ENCODE measurements at places on chromosomes 7 and 10. TPM values are rescaled to one million over a fixed set of nuclear protein-coding genes. Genes with fewer than 3 reads are reported as not detected.

GRCh38 chr7:66558201-66558641, 70.5 kb upstream of the KCTD7 start:
- DNase-seq: no peak

PLEKHS1 gene
- 0.29 TPM for polyA plus RNA-seq

ANLN gene
- 27.7 TPM for polyA plus RNA-seq

PDE1C gene
- polyA plus RNA-seq: 5.0 TPM

LRRC18 gene
- not detected for polyA plus RNA-seq

ITGB1 gene
- polyA plus RNA-seq: 477 TPM

- DNase-seq: no peak
These were observed 10.5 kb downstream of the IKZF1 start for GRCh38 chr7:50314836-50315592.

GRCh38 chr7:30310674-30311362, 26.4 kb downstream of the ZNRF2 start:
- no peak for DNase-seq

GRCh38 chr7:55493408-55493807, 78.9 kb downstream of the VOPP1 start:
- DNase-seq: no peak

GRCh38 chr7:19333706-19334105, 188.5 kb upstream of the FERD3L start:
- no peak for DNase-seq

DNA sequence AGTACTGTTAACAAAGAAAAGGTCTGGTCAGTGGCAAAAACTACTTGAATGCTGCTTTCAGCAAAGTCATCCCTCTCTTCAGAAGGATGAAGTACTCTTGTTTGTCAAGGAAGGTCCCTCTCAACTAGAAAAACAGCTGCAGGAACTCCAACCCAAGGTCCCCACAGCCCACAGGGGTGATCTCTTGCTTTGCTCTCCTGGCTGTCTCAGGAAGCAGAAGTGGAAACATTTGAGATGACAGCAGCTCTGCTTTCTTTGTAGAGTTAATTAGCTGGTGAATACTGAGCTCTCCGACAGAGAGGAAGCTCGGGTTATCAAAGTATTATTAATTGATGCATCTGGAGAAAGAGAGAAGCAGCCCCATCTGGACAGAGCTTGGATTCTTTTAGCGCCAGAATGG, 25.4 kb upstream of the LRGUK start:
- DNase-seq: no peak

GRCh38 chr10:72487521-72487920, 132.8 kb upstream of the DNAJB12 start:
- no peak for DNase-seq

GRCh38 chr7:20661884-20662283, 46.4 kb downstream of the ABCB5 start:
- DNase-seq: no peak

GTF2IRD2 gene
- 17.3 TPM for polyA plus RNA-seq

DNA sequence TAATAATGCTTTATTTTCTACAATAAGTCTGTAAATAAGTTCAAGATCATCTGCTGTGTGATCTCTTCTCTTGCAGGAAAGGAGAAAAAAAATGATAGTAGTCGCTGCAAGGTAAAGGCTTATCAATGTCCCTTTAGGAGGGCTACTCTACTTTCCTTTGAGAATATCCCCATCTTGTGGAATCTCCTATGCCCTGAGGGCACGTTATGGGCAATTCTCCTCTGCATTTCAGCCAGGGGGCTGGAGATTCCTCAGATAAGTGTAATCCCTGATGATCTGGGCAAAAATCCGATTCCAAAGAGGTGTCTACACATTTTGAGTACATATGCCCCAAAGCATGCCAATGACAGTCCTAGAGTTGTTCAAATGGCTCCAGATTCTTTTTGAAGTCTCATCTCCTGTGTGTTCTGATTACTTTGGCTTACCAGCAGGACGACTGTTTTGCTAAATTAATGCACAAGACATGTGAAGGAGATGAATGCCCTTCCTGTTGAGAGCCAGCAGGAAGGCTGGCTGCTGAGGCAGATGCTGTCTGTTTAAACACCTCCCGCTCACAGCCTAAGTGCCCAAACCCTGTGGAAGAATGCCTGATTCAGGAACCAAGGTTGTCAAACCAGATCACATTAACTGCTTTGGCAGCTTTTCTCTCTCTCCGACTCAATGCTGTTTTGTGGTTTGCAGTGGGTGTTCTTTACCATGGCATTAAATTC, 171.2 kb upstream of the COL1A2 start:
- DNase-seq: peak; percentile 14

- no peak for DNase-seq
These were observed 10.2 kb downstream of the EN2 start for GRCh38 chr7:155467846-155468784.

DNA sequence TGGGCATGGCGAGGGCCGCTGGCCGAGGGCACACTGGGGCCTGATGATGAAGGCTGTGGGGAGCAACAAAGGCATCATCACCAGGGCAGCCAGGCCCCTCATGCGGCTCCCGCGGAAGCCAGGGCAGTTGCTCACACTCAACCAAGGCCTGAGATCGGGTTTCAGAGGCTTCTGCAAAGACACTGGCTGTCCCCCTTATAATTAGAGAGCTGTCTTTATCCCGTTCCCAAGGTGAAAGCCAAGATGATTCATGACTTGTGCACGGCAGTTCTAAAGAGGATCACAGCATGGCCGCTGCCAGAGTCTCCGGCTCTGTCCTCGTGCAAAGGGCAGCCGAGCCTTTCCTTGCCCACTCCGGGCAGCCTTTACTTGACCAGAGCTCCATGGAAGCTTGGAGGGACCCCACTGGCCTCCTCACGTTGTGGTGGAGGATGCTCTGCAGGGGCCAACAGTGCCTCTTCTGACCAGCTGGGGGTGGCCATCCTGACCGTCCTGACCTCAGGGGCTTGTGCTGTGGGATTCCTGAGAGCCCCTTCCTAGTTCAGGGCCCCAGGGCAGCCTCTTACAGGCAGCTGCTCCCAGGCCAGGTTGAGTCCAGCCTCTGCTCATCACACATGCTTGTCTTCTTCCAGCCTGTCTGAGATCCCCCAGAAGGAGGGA, 82.3 kb downstream of the PRKAG2 start:
- peak; percentile 62 for DNase-seq

DNA sequence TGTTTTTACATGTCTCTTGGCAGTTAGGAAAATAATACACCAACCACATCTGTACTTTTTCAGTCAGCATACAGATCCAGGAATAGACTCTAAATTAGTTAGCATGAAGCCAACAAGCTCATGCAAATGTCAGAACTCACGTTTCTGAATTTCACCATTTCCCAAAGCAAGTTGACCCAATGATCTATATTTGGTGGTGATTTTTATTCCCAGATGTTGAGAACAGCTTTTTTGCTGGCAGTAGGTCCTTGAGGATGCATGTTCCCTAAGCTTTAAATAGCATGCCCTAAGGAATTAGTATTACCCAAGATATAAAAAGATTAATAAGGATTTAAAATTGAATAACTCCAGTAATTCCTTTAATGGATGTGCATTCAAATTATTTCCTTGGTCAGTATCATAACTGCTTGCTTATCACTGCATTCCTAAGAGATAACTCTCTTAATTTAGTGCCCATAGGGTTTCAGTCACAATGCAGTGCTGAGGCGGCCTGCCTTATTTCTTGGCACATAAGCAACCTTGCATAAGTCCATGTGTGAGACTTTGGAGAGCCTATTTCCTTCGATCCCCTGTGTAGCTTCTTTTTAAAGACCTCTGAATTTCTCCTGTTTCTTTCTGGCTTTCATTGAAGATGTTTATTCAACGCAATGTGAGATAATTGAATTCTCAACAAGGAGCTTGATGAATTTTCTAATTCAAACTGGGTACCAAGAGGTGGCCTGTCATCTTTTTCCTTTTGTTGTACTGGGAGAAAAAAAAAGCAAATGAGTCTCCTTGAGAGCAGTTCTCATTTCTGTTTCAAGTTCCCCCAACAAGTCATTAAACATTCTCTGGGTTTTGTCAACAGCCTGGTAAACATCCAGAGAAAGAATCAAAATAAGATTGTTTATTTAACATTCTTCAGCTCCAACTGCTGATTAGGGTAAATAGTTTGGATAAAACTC, 135.3 kb upstream of the MEOX2 start:
- DNase-seq: no peak

DNA sequence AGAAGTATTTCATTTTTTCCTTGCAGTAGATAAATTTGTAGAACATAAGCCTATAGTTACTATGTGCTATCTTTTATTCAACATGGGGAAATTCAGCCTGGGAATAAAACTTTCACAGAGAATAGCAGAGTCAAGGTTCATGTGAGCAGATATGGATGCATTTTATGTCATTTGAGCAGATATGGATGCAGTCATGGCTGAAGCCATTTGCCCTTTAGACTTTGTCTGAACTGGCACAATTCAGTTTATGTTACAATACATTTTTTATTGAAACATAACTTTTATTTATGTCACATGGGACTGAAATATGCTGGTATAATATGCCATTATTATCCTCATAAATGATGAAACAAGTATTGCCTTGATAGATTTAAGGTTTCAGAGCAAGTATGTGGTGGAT, 231.1 kb downstream of the CACNA2D1 start:
- no peak for DNase-seq

DNA sequence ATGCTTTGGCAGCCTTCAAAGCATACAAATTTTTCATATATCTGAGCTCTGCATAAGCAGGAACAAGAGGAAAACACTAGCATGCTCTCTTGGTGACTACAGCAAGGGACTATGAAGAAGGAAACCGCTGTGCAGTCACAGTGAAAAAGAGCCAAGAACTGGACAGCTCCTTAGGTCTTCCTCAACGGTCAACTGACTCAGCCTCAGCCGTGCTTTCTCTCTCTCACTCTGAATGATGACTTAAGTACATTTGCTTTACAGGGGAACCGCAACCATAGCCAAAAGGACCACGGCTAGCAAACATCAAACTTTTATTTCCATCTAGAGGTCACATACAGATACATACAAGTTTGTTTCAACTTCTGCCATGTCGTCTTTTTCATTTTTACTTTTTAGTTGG, 69.9 kb downstream of the HYCC1 start:
- peak; percentile 45 for DNase-seq

PPP1R9A gene
- polyA plus RNA-seq: 34.2 TPM

UNCX gene
- polyA plus RNA-seq: 7.5 TPM

- no peak for DNase-seq
These were observed 52.9 kb downstream of the ELMO1 start for GRCh38 chr7:37395618-37396259.

- DNase-seq: no peak
These were observed 186.4 kb downstream of the CACNA2D1 start for GRCh38 chr7:82257118-82257695.

DNA sequence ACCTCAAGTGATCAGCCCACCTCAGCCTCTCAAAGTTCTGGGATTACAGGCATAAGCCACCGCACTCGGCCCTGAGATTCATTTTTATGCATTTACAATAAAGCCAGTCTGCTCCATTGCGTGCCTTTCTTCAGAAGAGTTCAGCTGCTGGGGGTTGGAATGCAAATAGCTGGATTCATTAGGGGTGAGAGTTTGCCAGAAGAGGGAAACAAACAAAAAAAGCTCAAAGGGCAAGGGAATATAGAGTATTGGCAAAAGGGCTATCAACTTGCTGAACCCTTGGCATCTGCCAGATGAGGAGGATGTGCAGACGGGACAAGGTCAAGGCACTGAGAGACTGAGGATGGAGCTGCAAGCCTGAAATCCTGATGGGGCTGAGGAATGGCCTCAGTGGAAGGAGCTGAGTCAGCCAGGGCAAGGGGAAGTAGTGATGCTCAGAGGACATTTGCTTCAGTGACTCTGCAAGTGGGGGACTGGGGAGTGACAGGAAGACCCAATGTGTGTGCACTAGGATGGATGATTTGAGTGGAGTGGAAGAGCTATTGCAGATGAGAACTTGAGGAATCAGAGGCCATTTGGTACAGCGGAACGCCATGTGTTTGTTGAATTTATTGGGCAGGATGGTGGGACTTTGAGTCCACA, 75.0 kb upstream of the ARMC3 start:
- DNase-seq: no peak

STRA8 gene
- 0.39 TPM for polyA plus RNA-seq

- DNase-seq: peak; percentile 71
These were observed 529 bp downstream of the TASOR2 start for GRCh38 chr10:5684971-5685763.

RGS10 gene
- 36.7 TPM for polyA plus RNA-seq

SPDYE2B gene
- 0.60 TPM for polyA plus RNA-seq

DNA sequence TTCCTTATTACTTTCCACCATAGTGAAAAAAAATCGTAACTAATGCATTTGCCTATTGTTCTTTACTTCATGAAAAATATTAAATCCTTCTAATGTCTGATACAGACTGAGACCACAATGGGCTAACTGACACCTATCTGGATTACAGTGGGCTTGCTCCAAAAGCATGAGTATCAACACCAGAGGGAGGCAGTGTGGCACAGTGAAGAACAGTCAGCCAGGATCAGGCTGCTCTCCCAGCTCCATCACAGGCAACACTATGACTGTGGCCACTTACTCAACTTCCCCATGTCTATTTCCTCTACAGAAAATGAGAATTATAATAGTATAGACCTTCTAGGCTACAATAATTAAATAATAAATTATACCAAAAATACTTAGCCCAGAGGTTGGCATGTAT, 97.2 kb downstream of the SLC25A13 start:
- DNase-seq: no peak

DNA sequence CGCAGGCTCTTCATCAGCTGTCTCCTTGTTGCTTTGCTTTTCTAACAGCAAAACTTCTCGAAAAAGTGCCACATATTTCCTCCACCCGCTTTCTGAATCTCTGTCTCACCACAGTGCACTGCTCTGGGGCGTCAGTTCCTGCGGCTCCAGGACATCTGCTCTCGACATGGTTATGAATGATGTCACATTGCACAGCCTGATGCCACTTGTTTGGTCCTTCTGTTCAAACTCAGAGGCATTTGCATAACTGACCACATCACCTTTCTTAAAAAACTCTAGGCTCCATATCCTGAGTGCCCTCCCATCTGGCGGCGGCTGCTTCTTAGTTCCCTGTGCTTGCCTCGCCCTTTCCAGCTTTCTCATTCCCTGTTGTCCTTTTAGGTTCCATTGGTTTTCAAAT, 469.3 kb upstream of the COBL start:
- DNase-seq: no peak

TAF5 gene
- 6.9 TPM for polyA plus RNA-seq

- no peak for DNase-seq
These were observed 51.7 kb downstream of the ZMYND11 start for GRCh38 chr10:186911-187310.

CRHR2 gene
- 0.20 TPM for polyA plus RNA-seq

- DNase-seq: no peak
These were observed 192.1 kb downstream of the CELF2 start for GRCh38 chr10:11209830-11210181.
